Spleen (tissue), 13 donors: ENCODE measurements at places on chromosomes 2 and 18. TPM values are rescaled to one million over a fixed set of nuclear protein-coding genes. Genes with fewer than 3 reads are reported as not detected.

NEB gene
- total RNA-seq = 1.2 TPM

IL1A gene
- 0.70 TPM for total RNA-seq

LONRF2 gene
- total RNA-seq = 2.3 TPM

SULT1C4 gene
- 4.5 TPM for total RNA-seq

ARMC9 gene
- 4.8 TPM for total RNA-seq

SCG2 gene
- total RNA-seq = 0.34 TPM

DNA sequence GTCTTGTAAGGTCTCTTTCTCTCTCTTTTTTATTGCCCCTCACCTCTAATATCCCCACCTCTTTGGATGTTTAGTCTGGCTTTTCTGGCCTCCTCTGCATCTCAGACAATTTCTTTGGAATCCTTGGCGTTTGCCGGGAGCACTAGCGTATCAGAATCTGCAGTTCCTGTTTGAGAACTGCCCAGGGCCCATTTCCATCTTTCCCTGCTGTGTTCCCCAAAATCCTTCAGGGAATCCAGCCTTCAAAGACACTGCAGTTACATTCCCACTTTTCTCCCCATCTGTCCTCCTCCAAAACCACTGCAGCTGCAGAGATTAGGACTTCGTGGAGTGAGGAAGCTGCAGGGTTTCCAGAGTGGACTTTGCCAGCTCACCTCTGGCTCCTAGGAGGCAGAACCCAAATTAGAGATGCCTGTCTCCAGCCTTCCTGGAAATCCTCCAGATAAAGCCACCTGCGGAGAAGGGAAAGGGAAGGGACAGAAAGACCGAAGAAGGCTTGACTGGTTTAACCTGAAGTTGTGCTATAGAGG, 2.7 kb downstream of the VSNL1 start:
- no peak for DNase-seq

DNA sequence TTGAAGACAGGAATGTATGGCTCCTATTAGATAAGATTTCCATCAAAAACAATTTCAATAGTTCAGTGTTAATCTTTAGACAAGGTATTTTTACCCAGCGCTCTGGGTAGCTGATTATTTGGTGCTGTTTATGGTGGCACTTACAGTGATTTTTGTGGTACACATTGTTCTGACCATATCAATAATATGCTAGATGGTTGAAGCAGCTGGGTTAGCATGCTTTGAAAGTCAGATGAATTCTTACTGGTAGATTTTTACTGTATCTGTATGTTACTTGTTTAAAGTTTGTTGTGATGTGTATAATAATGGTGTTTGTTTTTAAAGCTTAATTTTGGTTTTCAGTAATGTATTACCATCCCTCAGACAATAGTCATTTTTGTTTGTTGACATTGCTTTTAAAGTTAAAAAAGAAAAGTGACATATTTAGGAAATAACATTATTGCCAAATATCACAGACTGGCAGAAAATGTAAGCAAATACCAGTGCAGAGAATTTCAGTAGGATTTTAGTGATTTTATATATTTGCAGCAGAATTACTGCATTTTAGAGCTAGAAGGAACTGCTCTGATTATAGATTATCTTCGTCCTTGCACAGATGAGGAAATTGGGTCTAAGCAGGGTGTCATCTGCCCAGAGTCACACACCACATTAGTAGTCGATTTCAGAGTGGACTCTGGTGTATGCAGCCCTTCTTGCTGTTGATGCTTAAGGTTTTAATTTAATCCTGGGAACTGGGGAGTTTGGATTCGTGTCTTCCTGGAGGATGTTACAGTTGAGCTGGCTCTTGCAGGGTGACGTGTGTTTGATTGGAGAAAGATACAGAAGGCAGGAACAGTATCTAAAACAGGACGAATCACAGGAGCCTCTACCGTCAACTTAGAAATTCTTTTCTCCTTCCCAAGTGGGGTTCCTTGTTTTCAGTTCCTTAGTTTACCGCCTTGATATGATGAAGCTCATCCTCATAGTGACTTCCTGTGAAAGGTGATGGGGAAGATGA, 6.6 kb downstream of the SOCS6 start:
- DNase-seq = no peak

DNA sequence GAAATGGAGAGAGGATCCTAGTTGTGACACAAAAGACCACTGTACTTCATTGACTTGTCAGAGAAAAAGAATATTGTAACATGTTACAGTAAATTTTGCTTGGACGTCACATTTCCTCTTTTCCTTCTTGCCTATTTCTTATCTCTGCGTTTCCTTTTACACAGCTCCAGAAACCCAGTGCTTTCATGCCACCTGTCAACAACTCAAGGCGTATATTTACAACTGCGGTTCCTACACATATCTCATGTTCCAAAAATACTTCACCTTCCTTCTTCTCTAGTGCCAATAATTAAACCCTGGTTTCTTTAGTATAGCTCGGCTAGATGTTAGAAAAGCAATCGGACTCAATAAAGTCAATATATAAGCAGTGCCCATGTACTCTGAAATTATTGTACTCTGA, 911.5 kb upstream of the FSHR start:
- no peak for DNase-seq

DNA sequence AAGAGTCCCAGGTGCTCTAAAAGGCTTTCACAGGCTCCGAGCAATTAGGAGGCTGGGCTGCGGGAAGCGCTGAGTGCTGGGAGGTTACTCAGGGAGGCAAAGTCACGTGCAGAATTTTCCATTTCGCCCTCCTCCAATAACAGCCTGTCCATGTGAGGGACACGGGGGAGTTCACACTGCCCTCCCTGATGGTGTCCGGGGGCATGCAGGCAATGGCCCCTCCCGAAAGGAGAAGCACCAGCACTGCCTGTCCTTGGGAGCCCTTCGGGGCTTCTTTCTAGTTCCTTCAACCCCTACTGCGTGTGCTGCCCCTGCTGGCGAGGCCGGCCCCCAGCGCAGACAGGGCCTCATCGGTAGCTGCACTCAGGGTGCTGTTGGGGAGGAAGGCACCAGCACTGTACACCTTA, 63.1 kb upstream of the HPCAL1 start:
- DNase-seq = peak; percentile 58

- no peak for DNase-seq
These were observed 380.4 kb downstream of the CLIP4 start for GRCh38 chr2:29495536-29496060.

DNA sequence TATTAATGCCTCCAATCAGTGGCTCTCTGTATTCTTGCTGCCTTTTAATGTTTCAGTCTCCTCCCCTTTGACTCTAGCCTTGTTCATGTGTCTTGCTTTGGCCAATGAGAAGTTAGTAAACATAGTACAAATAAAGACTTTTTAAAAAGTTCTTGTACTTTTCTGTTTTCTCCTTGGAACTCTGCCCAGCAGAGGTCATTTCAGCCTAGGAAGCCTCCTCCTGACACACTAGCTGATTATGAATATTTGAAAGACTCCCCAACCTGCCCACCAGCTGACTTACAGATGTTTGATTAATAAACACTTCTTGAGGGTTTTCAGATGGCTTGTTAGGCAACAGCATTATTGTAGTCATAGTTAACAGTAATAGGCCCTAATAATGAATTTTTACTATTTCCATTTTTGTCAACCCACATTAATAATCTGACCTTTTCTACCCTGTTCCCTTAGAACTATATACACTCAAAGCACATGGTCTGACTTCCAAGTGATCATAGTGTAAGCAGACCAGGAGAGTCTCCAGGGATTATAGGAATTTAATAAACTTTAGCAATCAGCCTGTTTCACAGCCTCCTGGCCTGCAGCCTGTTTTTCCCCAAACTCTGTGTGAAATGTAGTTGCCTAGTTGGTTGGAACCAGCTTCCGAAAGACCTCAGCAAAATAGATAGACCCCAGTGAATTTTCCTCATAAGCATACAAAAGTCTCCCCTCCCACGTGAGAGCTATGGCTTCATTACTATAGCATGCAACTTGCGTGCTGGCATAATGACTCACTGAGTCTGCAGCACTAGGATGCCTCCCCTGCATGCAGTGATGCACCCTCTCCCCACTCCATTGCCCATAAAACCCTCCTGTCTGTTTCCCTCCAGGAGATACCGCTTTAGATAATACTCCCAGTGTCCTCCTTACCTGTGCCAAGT, 670.7 kb upstream of the ZNF804A start:
- DNase-seq = no peak

GRCh38 chr2:83305758-83306378, 1153.2 kb downstream of the SUCLG1 start:
- DNase-seq = no peak

DNA sequence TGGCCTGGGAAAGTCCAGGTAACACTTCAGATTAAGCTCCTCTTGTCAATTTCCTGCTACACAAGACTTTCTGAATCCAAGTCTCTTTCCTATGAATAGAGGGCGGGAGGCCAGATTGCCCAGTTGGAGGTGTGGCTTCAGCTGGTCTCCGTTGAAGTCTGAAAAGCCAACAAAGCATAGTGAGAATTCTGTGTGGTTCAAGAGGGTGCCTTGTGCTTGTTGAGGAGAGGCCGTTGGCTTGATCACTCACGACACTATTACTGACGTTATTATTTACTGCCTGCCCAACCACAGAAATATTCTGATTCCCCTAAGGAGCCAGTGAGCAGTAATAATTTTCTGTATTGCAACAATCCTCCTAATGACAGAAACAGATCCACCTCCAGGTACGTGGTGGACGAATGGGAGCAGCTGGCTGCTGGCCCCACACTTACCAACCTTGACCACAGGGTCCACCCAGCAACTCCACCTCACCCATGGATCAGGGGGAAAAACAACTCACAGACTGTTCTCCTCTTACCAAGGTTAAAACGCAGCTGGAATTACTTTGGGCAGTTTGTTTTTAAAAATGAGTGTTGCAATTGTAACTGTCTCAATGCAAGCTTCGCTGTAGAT, 21.9 kb downstream of the NRP2 start:
- no peak for DNase-seq

- DNase-seq = no peak
These were observed 361.2 kb downstream of the FSIP2 start for GRCh38 chr2:186099826-186100225.

GRCh38 chr2:231321021-231321420, 74.5 kb upstream of the B3GNT7 start:
- DNase-seq = no peak
